ENCODE measurements at places on chromosomes 2 and 18. TPM values are rescaled to one million over a fixed set of nuclear protein-coding genes. Genes with fewer than 3 reads are reported as not detected.

Gene NAPG
- total RNA-seq: 37.7 TPM

Gene SNORC
- total RNA-seq: 3.6 TPM

Gene ERFE
- 0.68 TPM for total RNA-seq

Gene MROH2A
- total RNA-seq: 0.32 TPM

Gene CFAP210
- not detected for total RNA-seq

- H3K27me3 ChIP-seq: no peaks in the 10 kb centered on the region
- no peak overlapping the region for H3K27ac ChIP-seq
- no peak for DNase-seq
- no peak overlapping the region for H3K4me3 ChIP-seq
- no peaks in the 10 kb centered on the region for H3K36me3 ChIP-seq
Observed at GRCh38 chr2:14428056-14428455, 204.5 kb upstream of the LRATD1 start.

DNA sequence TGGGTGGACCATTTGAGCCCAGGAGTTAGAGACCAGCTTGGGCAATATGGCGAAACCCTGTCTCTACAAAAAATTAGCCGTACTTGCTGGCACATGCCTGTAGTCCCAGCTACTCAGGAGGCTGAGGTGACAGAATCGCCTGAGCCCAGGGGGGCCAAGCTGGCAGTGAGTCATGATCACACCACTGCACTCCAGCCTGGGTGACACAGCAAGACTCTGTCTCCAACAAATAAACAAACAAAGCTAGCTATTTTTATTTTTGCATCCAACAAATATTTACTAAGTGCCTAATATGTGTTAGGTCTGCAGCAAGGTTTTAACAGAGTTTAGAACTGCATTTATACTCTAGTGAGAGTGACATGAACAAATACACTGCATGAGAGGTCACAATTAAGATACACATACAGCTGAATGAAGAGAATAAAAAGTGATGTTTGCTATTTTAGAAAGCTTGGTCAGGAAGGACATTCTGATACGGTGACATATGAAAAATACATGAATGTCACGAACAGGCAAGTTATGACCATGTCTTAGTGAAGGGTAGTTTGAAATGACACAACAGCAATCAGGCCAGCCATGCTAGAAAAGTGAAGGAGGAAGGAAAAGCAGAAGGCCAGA lies 83.2 kb upstream of the FRZB start:
- no peak overlapping the region for H3K4me3 ChIP-seq
- H3K36me3 ChIP-seq: peaks cover 28% of the 10 kb centered on the region
- no peaks in the 10 kb centered on the region for H3K27me3 ChIP-seq
- H3K4me1 ChIP-seq: no peaks in the 10 kb centered on the region

GRCh38 chr18:48263914-48264902 lies 145.0 kb downstream of the ZBTB7C start:
- H3K4me3 ChIP-seq: no peak overlapping the region
- no peaks in the 10 kb centered on the region for H3K4me1 ChIP-seq
- H3K36me3 ChIP-seq: no peaks in the 10 kb centered on the region
- no peaks in the 10 kb centered on the region for H3K27me3 ChIP-seq

GRCh38 chr2:201984800-201985525 lies 48.7 kb upstream of the FZD7 start:
- no peak overlapping the region for H3K27ac ChIP-seq
- H3K4me3 ChIP-seq: no peak overlapping the region
- no peaks in the 10 kb centered on the region for H3K36me3 ChIP-seq
- no peaks in the 10 kb centered on the region for H3K4me1 ChIP-seq
- DNase-seq: no peak
- no peaks in the 10 kb centered on the region for H3K27me3 ChIP-seq

- H3K36me3 ChIP-seq: no peaks in the 10 kb centered on the region
- DNase-seq: no peak
- no peak overlapping the region for H3K4me3 ChIP-seq
- peaks cover 10% of the 10 kb centered on the region for H3K4me1 ChIP-seq
- no peak overlapping the region for H3K27ac ChIP-seq
Observed at GRCh38 chr2:128369602-128370467, 51.2 kb upstream of the HS6ST1 start.

- no peaks in the 10 kb centered on the region for H3K36me3 ChIP-seq
- no peak for DNase-seq
- H3K27me3 ChIP-seq: no peaks in the 10 kb centered on the region
- H3K27ac ChIP-seq: no peak overlapping the region
- no peak overlapping the region for H3K4me3 ChIP-seq
- H3K4me1 ChIP-seq: no peaks in the 10 kb centered on the region
Observed at GRCh38 chr18:49226243-49227000, 234.0 kb downstream of the DYM start.

Data from left lung (tissue), 14 donors.